ENCODE measurements at places on chromosomes 6 and 20.
A peak's percentile ranks its signal among the peaks of the same experiment; 100 is the strongest.

- DNase-seq = no peak
These were observed 176.7 kb downstream of the PTPRK start for GRCh38 chr6:128343706-128344105.

- DNase-seq = no peak
These were observed 124.3 kb upstream of the SOX4 start for GRCh38 chr6:21469213-21469612.

GRCh38 chr6:109944448-109944847 lies 33.7 kb upstream of the GPR6 start:
- no peak for DNase-seq

- DNase-seq = no peak
These were observed 159.9 kb downstream of the GRM4 start for GRCh38 chr6:33985947-33986346.

DNA sequence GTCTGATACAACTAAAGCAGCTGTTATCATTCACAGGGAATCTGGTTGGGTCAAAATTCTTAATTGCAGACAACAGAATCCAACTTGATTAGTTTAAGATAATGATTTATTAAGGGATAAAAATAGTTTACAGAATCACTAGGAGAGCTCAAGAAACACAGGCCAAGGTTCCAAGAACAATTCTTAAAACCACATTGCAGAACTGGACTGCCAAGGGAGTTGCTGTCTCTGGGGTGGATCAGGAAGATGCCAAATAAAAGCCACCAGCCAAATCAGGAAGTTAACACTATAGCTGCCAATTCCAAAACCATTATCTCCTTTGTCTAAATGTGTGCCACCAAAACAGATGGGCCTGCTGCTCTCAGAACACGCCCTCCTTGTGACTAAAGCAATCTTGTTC lies 53.7 kb downstream of the NUDT3 start:
- no peak for DNase-seq

DNA sequence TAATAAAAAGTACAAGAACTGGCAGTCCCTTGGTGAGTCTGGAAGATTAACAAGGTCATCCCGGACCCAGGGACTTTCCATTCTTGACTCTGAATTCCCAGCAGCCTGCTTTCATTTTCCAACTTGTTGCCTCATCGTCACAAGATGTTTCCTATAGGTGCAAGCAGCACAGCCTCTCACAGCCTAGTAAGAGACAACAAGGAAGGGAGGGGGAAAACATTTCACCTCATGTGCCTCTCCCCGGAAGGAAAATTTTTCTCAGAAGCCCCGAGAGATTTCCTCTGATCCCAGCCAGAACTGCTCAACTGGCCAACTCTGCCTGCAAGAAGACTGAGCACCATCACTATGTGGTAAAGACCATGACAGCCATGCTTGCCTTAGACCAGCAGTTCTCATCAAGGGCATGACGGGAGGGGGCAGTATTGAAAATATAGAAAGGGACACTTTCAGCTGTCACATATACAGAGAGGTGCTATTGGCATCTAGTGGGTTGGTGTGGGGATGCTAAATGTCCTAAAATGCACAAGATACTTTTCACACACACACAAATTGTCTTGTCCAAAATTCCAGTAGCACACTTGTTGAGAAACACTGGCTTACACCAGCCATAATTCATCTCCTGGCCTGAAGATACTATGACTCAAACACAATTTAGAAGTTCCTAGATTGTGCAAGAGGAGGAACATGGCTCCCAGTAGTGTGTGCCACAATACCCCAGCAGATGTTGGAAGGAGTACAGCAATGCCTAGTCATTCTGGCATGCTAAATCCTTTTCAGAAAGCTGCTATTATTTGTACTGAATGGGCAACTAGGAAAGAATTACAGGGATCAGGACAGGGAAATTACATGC lies 10.8 kb upstream of the WTAP start:
- no peak for DNase-seq

DNA sequence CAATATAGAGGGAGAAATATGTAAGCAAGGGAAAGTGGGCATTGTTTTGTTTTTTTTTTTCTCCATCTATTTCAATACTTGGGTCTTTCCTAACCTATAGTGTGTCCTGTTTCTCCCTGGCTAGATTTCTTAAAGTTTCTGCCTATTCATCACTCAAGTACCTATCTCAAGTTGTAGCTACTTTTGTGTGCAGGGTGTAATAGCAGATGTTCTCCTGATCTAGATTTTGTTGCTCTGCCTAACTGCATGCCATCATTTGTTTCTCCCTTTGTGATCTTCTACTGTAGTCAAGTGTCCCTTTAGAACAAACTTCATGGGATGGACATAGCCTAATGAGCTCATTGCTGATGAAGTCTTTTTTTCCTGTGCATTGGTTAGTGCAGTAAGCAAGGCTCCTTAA lies 45.8 kb downstream of the TOP1 start:
- no peak for DNase-seq

GRCh38 chr20:63854766-63855362 lies 6.4 kb upstream of the ABHD16B start:
- no peak for DNase-seq

DNA sequence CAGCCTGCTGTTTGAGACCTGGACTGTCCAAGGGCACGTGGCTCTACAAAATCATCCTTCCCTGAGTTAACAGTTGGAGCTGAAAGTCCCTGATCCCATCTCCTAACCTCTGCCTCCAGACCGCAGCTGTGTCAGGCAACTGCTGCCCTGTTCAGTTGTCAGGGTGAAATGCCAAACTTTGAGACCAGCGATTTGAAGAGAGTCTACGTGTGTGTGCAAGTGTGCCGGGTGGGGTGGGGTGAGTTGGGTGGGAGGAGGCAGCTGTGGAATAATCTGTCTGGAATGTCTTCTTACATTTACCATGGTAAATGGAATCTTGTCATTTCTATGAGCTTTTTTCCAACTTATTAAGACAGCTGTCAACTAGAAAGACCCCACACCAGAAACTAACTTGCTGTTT lies 81.0 kb upstream of the FAM8A1 start:
- DNase-seq = no peak

- no peak for DNase-seq
These were observed 395.3 kb downstream of the MAFB start for GRCh38 chr20:40293740-40294139.

GRCh38 chr6:142773324-142773723 lies 171.7 kb downstream of the HIVEP2 start:
- DNase-seq = no peak

- no peak for DNase-seq
These were observed 321.5 kb upstream of the MAN1A1 start for GRCh38 chr6:119671105-119671504.

GRCh38 chr6:18262702-18263417 lies 1.5 kb downstream of the DEK start:
- DNase-seq = peak; percentile 58

- DNase-seq = no peak
These were observed 74.7 kb downstream of the LAMA4 start for GRCh38 chr6:112179631-112180030.

- no peak for DNase-seq
These were observed 63.1 kb downstream of the ATXN1 start for GRCh38 chr6:16698162-16698533.

DNA sequence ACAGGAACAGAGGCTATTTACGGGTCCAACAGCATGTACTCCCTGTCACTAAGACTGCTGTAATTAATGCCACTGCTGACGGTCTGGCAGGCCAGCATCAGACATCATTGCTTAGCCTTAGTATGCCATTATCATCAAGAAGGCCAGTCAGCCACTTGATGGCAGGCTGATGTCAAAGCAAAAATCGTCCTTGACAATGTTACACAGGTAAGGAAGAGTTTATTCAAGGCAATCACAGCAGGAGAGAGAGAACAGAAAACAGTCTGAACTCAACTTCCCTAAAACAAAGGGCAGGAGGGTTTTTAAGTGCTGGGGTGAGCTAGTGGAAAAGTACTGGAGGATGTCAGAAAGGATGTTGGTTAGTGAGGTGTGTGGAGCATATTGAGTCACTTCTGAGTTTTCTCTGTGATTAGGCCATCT lies 25.1 kb downstream of the FKBP1C start:
- no peak for DNase-seq

All from CD4-positive, alpha-beta T cell treated with Interferon alpha-2 for 1 hour (primary cell).